Kasumi-1 (cell line): ENCODE measurements at places on chromosomes 12 and 14.
A peak's percentile ranks its signal among the peaks of the same experiment; 100 is the strongest.

DNA sequence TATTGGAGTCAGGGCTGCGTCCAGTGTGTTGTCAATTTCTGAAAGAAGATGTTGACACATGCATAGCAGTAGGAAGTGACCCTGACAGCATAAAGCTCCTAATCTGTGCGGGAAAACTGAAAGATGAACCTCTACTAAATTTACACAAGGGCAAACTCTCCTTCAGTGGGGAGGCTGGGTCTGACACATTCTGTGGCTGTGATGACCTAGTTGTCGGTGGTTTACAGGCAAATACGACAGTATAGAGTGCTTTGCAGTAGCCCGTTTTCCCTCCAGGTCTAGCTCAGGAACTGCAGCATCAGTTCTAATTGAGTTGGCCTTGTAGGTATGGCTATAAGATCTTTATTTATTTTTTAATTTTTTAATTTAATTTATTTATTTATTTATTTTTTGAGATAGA lies 14.8 kb upstream of the GABARAPL1 start:
- DNase-seq: no peak

- DNase-seq: peak; percentile 44
Observed at GRCh38 chr12:113030875-113031525, 25.5 kb upstream of the DTX1 start.

DNA sequence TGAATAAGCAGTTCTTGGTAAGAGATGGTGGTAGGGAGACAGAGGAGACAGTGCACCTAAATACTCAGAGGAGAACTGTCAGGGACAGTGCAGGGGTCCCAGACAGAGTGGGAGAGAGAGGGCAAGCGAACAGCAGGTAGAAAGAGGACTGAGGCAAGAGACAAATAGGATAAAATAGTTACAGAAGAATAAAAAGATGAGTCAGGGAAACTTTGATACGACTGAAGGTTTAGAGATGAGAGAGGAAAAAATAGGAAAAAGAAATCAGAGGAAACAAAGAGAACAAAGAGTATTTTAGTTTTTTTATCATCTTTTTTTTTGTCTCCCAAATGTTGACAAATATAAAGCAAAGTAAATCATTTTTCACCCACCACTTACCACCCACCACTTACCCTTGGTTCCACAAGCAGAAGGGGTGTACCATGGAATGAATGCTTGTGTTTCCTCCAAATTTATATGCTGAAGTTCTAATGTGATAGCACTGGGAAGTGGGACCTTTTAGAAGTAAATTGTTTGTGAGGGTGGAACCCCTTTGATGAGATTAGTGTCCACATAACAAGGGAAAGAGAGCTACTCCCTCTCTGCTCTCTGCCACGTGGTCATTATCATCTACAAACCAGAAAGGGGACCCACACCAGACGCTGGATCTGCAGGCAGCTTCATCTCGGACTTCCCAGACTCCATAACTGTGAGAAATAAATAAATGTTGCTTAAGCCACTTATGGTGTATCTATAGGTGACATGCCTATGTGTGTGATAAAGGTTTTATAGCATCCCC lies 292.1 kb downstream of the BTG1 start:
- no peak for DNase-seq

DNA sequence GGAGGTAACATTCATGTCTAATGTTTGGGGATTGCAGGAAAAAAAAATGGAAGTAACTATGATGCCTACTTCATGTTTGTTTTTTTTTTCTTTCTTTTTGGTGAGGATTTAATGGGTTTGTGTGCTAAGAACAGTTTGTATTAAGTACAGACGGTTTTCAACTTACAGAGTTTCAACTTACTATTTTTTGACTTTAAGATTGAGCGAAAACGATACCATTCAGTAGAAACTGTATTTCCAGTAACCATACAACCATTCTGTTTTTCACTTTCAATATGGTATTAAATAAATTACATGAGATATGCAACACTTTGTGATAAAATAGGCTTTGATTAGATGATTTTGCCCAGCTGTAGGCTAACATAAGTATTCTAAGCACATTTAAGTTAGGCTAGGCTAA lies 10.4 kb downstream of the TECPR2 start:
- DNase-seq: no peak

DNA sequence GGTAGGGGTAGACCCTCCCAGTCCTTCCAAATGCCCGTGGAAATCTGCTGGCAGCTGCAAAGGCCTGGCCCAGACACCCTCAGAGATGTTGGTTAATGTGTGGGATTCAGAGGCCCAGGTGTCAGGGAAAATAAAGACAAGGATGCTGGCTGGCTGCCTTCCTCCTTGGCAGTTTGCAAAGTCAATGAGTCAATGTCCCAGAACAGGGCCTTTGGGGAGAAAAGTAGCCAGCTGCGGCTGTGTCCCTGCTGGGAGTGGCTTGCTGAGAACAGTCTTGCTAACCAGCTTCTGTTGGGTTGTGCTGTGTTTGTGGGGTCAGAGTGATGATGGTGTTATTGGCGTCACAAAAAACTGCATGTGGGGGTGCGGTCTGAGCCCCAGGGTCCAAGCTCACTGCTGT lies 29.2 kb downstream of the GLRX5 start:
- no peak for DNase-seq
